ACHN (cell line): ENCODE measurements at places on chromosomes 16 and 17.

- DNase-seq, result no peak
Measured at GRCh38 chr17:29885031-29885640, 44.9 kb downstream of the SSH2 start.

GRCh38 chr16:27531826-27532800 is 17.6 kb downstream of the GTF3C1 start:
- no peak for DNase-seq

DNA sequence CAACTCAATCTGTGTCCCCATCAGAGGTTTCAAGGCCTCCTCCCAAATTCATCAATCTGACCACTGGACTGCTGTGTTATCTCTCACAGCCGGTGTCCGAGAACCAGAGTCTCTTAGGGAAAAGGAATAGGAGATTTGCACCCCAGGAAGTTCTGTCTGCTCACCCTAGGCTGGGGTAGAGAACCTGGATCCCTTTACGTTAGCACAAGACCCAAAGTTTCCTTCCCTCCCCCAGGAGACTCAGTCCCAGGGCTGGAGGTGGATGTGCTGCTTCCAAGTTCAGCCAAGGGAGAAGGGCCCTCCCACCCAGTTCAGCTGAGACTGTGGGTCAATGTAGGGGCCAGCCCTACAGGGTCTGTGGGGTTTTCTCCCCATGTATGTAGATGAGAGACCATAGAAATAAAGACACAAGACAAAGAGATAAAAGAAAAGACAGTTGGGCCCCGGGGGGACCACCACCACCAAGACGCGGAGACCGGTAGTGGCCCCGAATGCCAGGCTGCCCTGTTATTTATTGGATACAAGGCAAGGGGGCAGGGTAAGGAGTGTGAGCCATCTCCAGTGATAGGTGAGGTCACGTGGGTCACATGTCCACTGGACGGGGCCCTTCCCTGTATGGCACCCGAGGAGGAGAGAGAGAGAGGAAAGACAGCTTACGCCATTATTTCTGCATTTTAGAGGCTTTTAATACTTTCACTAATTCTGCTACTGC is 22.7 kb upstream of the OR1F1 start:
- DNase-seq, result no peak

DNA sequence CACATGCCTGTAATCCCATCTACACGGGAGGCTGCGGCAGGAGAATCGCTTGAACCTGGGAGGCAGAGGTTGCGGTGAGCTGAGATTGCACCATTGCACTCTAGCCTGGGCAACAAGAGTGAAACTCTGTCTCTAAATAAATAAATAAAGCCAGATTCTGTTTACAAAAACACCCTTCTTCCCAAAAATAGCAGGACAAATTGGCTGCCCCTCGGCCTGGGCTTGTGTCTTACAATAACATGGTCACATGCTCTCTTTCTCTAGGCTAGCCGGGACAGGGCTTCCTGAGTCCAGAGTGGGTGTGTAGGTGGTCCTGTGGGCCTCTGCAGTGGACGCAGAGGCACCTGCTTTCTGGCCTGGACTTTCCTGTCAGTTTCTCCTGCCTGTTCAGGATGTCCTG is 3.2 kb upstream of the EDC4 start:
- DNase-seq, result no peak

GRCh38 chr17:18099516-18099915 is 9.0 kb upstream of the MYO15A start:
- DNase-seq, result no peak

DNA sequence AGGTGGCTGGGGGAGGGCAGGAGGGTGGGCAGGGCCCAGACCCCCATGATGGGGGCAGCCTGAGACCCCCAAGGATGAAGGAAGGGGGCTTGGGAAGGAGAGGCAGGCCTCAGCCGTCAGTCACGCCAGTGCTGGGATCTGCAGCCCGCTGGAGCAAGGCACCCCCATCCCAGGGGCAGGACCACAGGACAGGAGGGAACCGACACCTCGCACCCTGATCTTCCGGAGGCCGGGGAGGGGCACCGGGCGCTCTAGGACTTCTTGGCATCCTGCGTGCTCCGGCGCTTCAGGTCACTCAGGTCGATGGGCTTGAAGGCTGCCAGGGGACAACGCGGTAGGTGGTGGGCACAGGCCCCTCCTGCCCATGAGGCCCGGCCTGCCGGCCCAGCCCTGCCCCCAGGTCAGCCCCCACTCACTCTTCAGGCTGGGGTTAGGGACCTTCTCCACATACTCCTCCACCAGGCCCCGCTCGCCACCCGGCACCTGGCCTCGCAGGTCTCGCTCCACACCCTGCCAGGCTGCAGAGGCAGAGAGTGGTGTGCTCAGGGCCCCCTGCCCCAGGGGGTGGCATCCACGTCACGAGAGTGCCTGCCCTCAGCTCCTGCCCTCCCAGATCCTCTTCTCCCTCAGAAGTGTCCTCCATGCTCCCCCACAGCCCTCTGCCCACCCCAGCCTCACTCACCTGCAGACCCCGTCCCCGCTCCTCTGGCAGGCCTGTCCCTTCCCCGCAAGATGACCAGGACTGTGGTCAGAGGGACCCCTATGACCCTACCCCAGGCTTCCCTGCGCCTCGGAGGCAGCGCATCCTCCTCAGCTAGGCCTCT is 9.9 kb downstream of the MCRIP1 start:
- no peak for DNase-seq

GRCh38 chr17:31273516-31273915 is 23.5 kb downstream of the OMG start:
- no peak for DNase-seq
